ENCODE measurements at places on chromosomes 5 and 9. TPM values are rescaled to one million over a fixed set of nuclear protein-coding genes. Genes with fewer than 3 reads are reported as not detected.

The SLF1 gene
- 7.1 TPM for total RNA-seq

The MYMK gene
- not detected for total RNA-seq

The GNA14 gene
- 0.45 TPM for total RNA-seq

The LCN1 gene
- total RNA-seq, result not detected

The ADRB2 gene
- total RNA-seq, result 13.8 TPM

The PTPN3 gene
- 4.8 TPM for total RNA-seq

The NR6A1 gene
- 1.0 TPM for total RNA-seq

The MLANA gene
- not detected for total RNA-seq

The SH3GL2 gene
- total RNA-seq, result not detected

DNA sequence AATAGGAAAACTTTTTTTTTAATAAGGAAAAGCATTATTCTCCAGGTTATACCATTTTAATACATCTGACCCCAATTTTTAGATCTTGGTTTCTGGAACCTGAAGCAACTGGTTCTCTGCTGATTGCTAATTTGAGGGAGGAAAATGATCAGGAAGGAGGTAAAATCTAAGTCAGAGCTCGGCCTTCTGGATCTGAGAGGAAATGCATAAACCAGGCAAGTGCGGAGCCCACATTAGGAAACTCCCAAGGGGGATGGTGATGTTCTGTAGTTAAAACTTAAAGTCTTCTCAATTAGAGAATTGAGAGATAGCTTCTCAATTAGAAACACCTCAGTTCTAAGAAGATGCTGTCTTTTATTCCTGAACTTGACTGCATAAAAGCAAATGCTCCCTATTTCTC lies 113.5 kb downstream of the TSSK1B start:
- no peak overlapping the region for H3K4me3 ChIP-seq
- peaks cover 7% of the 10 kb centered on the region for H3K4me1 ChIP-seq
- H3K27ac ChIP-seq, result no peak overlapping the region
- DNase-seq, result no peak
- no peaks in the 10 kb centered on the region for H3K36me3 ChIP-seq

GRCh38 chr5:100828071-100828897 lies 74.8 kb downstream of the ST8SIA4 start:
- no peak overlapping the region for H3K27ac ChIP-seq
- no peak for DNase-seq
- H3K4me3 ChIP-seq, result no peak overlapping the region
- peaks cover 8% of the 10 kb centered on the region for H3K4me1 ChIP-seq
- H3K27me3 ChIP-seq, result no peaks in the 10 kb centered on the region

DNA sequence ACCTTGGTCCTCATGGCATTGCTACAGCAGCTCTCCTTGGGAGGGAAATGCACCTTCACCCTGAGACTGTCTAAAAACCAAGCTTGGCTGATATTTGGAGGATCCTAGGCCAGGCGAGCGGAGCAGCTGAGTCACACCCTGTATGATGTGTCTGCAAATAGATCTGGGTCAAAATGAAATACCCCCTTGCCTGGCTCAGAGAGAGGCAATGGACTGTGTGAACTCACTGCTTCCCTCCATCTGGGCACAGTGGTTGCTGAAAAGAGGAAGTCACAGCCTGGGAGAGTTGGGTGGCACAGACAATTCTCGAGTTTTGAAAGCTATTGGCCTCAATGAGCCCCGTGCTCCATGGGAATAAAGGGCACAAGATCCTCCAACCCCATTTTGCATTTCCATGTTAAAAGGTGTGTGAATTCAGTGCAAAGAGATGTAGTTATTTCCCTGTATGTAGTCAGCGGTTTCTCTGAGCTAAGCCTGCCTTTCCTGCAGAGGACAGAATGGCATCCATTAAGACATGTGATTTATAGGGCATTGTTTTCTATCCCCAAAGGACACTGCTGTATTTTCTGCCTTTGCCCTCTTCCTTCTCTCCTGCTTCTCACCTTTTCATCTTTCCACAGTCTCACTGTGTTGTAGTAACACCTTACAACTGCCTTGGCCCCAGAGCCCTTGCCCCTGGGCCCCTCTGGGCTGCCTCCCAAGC lies 177.2 kb downstream of the GADD45G start:
- H3K36me3 ChIP-seq, result no peaks in the 10 kb centered on the region
- no peak overlapping the region for H3K27ac ChIP-seq
- no peaks in the 10 kb centered on the region for H3K27me3 ChIP-seq
- H3K4me3 ChIP-seq, result no peak overlapping the region
- DNase-seq, result no peak

- H3K27me3 ChIP-seq, result no peaks in the 10 kb centered on the region
- no peaks in the 10 kb centered on the region for H3K36me3 ChIP-seq
- H3K4me3 ChIP-seq, result no peak overlapping the region
- no peak overlapping the region for H3K27ac ChIP-seq
- H3K4me1 ChIP-seq, result no peaks in the 10 kb centered on the region
These were observed 414.5 kb upstream of the ARRDC3 start for GRCh38 chr5:91797576-91797975.

DNA sequence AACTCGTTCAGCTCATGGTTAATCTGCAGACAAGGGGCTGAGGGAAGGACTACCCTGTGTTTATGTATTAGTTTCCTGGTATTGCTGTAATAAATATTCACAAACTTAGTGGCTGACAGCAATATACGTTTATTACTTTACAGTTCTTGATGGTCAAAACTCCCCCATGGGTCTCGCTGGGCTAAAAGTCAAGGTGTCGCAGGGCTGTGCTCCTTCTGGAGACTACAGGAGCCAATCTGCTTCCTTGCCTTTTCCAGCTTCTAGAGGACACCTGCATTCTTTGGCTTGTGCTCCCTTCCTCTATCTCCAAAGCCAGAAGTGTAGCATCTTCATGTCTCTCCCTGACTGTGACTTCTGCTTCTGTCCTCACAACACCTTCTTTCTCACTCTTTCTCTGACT lies 653.8 kb upstream of the RIOK2 start:
- no peak overlapping the region for H3K4me3 ChIP-seq
- no peaks in the 10 kb centered on the region for H3K4me1 ChIP-seq
- H3K27ac ChIP-seq, result no peak overlapping the region
- no peak for DNase-seq
- peaks cover 18% of the 10 kb centered on the region for H3K27me3 ChIP-seq
- H3K36me3 ChIP-seq, result no peaks in the 10 kb centered on the region

DNA sequence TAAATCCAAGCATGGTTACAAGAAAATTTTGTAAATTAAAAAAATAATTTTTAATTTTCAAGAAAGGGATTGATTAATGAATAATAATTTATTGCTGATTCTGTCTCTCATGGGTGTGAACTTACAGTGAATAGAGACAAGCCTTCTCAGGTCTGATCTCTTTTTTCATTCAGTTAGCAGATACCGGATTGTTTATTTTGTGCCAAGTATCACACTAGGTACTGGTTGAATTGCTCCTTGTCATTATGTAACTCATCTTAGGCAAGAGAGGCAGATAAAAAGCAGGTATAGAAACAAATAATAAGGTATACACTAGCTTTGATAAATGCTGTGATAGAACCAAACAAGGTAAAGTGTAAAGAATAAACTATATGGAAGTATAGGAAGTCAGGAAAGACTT lies 283.3 kb downstream of the PJA2 start:
- H3K27me3 ChIP-seq, result no peaks in the 10 kb centered on the region
- no peak overlapping the region for H3K27ac ChIP-seq
- DNase-seq, result no peak
- H3K4me1 ChIP-seq, result no peaks in the 10 kb centered on the region

- H3K27ac ChIP-seq, result no peak overlapping the region
- no peak for DNase-seq
- no peaks in the 10 kb centered on the region for H3K27me3 ChIP-seq
- H3K36me3 ChIP-seq, result no peaks in the 10 kb centered on the region
- H3K4me3 ChIP-seq, result no peak overlapping the region
These were observed 59.9 kb downstream of the CAVIN4 start for GRCh38 chr9:100637787-100638186.

DNA sequence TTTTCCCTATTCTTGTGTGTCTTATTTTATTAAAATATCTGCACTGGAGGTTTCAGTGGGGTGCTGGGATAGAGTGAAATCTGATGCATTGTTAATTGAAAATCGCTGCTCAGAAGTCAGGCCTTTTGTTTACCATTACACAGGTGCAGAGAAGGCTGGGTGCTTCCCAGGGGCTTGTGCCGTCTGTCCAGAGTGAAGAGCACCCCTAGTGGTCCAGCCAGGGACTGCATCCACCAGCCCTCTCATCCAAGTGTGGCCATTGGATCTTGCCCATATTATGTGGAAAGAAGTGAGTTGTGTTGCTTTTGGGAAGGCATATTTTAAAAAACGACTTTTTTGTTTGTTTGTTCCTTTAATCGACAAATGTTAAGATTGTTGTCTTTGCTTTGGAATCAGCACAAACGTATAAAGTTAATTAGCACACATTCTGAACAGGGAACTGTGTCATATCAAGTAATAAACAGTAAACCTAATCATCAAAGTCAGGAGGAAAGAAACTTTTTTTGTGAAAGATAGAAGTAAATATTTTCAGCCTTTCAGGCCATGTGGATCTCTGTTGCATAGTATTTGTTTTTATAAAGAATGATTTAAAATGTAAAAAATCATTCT lies 315.6 kb downstream of the MTRR start:
- no peaks in the 10 kb centered on the region for H3K27me3 ChIP-seq
- H3K36me3 ChIP-seq, result no peaks in the 10 kb centered on the region
- H3K4me1 ChIP-seq, result no peaks in the 10 kb centered on the region
- peak; percentile 36 for DNase-seq

DNA sequence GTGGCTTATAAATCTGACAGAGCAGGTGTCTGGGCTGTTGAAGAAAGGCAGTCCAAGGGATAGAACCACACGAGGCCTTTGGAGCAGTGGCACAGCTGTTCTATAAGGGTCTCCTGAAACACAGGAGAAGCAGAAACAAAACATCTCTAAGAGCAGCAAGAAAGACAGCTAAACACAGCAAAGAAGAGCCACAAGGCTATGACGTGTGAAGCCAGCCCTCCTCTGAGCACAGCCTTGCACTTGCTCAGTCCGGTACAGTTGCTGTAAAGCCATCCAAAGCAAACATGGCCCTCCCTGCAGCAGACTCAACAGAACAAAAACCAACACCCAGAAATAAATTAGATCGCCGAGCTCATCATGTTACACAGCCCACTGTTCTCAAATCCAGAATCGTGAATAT lies 2.6 kb upstream of the GZMK start:
- H3K36me3 ChIP-seq, result no peaks in the 10 kb centered on the region
- no peaks in the 10 kb centered on the region for H3K27me3 ChIP-seq
- H3K4me1 ChIP-seq, result no peaks in the 10 kb centered on the region
- H3K27ac ChIP-seq, result no peak overlapping the region

GRCh38 chr9:110115826-110116542 lies 92.0 kb downstream of the C9orf152 start:
- no peaks in the 10 kb centered on the region for H3K27me3 ChIP-seq
- peaks cover 15% of the 10 kb centered on the region for H3K4me1 ChIP-seq
- peaks cover 20% of the 10 kb centered on the region for H3K36me3 ChIP-seq
- no peak for DNase-seq
- no peak overlapping the region for H3K4me3 ChIP-seq

DNA sequence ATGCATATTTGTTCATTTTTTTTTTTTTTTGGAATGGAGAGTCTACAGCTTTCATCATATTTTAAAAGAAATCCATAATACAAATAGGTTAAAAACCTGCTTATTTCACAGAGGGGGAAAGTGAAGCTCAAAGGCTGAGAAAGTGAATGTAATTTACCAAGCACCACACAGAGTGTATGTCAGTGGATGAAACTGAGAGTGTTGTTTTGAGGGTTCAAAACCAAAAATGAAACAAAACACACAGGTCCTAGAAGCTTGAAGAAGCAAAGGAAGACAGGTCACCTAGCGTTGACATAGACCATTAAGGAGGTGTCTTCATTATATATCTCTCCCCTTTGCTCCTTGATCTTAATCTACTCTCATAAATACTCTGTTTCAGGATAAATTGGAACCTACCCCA lies 7.5 kb downstream of the NMUR2 start:
- no peak for DNase-seq
- H3K36me3 ChIP-seq, result no peaks in the 10 kb centered on the region

DNA sequence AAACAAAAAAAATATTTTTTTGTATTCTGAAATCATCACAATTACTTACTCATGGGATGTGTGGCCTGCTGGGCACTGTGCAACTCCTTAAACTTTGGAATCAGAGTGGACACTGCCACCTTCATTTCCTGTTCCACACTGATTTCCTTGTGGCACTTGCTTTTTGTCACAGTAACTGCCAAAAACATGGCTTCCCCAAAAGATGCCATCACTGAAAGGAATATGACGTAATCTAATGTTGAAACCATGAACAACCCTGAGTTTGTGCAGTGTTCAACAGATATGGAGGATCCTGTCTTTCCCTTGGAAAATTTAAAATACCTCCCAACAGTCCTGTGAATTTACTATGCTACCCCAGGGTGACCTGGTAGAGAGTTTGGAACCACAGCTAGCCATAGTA lies 12.6 kb upstream of the IL12B start:
- H3K36me3 ChIP-seq, result no peaks in the 10 kb centered on the region
- H3K27me3 ChIP-seq, result no peaks in the 10 kb centered on the region
- no peak overlapping the region for H3K4me3 ChIP-seq

DNA sequence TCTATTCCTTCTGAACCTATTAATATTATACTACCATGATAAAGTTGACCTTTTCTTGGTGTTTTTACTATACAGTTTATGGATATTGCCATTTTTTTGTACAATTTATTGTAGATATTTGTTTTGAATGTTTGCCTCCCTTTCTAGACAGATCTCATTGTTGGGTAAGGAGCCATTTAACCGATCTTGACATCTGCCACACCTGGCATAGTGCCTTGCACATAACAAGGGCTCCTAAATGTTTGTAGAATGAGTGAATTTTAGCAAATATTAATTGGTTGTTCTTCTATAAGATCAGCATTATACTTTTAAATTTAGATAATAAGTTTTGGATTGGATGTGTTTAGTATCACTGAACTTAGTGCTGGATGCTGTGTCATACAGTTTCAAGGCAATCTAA lies 175.3 kb downstream of the GDNF start:
- no peaks in the 10 kb centered on the region for H3K36me3 ChIP-seq
- H3K4me3 ChIP-seq, result no peak overlapping the region
- no peak overlapping the region for H3K27ac ChIP-seq

DNA sequence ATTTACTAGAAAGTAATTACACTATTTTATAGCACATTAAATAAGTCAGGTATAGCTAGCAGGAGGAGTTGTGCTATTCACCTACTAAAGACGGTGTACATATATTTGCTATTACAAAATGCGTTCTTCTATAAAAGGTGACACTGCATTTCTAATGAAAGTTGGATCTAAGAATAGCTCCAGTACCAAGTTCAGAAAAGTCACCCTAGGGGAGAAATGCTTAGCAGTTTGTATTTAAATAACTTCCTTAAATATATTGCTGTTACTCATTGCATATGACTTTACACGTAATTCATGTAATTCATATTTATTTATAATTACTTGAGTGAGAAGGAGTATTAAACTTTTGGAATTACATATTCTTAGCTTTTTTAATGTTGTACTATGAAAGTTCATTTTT lies 7.0 kb upstream of the SUB1 start:
- no peaks in the 10 kb centered on the region for H3K36me3 ChIP-seq
- DNase-seq, result no peak
- H3K4me1 ChIP-seq, result no peaks in the 10 kb centered on the region
- H3K27ac ChIP-seq, result no peak overlapping the region

GRCh38 chr5:177445052-177445916 lies 1.3 kb upstream of the PRR7 start:
- peaks cover 34% of the 10 kb centered on the region for H3K36me3 ChIP-seq
- H3K4me1 ChIP-seq, result peaks cover 26% of the 10 kb centered on the region
- no peak overlapping the region for H3K4me3 ChIP-seq
- no peak for DNase-seq
